HAP-1 (cell line): ENCODE measurements at places on chromosomes 2 and 18.

GRCh38 chr2:134601264-134601663 lies 117.5 kb downstream of the TMEM163 start:
- no peak for DNase-seq

DNA sequence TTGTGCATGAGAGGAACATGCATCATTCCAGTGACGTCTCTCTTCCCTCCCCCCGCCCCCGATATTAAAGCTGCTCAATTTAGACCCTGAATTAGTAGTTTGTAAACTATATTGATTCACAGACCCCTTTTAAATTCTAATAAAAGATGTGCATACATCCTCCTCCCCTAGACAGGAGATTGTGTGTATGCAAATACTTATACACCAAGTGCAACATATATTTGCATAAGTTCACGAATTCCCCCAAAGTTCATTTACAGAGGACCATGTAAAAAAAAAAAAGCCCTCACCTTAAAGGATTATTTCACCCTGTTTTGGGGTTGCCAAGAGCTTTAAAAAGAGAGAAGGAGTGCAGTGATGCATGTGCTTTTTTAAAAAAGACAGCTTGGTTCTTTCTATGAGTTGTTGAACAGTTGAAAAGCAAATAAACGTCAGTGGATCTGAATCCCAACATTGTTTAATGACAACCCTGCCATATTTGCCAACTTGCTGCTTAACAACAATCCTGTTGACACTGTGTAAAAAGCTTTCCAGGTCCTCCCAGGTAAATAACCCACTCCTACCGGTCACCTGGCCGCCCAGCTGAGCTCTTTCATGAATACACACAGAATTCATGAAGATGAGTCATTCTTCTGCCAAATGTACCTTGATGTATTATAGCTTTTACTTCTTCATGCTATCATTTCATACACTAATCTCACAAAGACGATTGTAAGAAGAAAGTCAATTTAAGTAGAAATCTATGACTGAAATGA lies 211.5 kb downstream of the IKZF2 start:
- no peak for DNase-seq

DNA sequence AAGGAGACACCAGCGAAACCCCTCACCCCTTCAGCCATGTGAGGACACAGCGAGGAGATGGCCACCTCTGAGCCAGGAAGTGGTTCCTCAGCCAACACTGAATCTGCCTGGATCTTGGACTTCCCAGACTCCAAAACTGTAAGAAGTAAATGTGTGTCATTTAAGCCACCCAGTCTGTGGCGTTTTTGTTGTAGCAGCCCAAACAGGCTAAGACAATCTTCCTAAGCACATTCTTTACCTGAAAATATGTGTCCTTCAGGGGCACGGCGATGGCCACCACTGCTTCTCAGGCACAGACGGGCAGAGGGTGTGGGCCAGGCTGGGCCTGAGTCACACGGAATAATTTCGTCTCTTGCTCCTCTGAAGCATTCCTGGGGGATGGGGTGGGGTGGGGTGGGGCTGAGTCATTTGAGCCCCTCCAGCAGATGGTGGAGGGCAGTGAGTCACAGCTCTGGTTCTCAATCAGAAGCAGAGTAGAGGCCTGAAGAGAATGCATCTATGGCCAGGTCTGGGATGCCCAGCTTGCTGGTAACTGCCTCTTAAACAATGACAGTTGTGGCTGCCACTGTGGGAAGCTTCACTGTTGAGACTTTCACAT lies 142.4 kb downstream of the CAPN13 start:
- DNase-seq, result no peak

- peak; percentile 88 for DNase-seq
Measured at GRCh38 chr2:186848873-186849578, at the start of gene ZSWIM2. Gene ZSWIM2 (minus strand): TSS chr2:186849170. CDS start chr2:186849130, 40 bp downstream.

GRCh38 chr2:159968279-159968900 lies 94.0 kb downstream of the PLA2R1 start:
- DNase-seq, result peak; percentile 89

DNA sequence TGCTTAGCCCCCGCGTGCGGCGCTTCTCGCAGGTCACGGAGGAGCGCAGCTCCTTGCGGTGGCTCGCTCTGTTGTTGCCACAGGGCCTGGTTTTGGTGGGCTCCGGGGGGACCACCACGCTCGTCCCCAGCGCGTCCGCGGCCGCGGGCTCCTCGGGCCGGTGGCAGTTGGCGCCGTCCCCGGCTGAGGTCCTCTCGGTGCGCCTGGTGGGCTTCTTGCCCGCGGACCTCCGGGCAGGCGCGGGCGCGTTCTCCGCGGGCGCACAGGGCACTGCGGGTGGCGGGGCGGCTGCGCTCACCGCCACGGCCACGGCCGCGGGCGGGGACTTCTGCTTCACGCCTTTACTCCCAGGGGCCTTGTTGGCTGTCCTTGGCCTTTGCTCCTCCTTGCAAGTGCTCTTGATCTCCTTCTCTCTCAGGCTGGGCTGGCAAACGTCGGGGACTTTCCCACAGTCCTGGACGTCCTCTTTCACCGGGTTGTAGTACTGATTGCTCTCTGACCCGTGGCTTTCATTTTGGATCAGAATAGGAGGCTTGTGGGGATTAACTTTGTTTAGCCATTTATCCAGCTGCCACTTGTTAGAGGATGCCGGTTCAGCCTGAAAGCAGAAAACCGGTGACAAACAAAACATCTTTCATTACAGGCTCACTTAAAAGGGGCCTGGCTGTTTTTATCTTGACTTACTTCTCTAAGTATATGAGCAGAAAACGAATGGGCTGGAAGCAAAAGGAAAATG lies 104.0 kb upstream of the REV1 start:
- DNase-seq, result no peak

DNA sequence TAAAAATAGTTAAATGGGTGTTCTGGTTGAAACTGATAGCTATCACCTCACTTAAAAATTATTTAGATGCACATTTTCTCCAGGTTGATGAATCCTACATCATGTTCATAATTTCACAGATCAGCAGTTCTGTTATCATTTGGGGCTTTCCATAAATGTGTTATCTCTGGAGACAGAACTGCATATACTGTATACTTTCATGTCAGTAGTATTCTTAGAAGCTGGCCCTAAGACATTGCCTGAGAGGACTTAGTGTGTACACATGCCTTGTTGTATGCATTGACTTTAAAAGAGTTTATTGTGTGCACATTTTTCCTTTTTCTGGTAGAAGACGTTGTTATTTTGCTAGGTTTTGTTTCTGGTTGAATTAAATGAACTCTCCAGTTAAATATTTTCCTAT lies 41.0 kb downstream of the PIK3C3 start:
- no peak for DNase-seq

DNA sequence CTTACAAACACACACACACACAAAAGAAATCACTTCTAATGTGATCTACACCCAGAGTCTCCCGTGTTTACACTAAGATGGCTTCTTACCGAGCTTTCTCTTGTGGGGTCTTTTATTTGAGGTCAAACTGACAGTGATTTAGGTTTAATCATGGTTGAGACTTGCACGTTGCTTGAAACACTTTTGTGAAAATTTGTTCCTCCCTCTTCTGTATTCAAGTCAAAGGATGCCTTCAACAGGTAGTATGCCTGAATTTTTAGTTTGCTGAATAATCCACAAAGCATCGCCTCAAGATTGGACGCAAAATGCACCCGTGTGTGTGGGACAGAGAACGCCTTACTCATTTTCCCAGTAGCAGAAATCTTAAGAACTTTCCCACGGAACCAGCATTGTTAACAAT lies 4.0 kb upstream of the ZNF516 start:
- DNase-seq, result no peak

DNA sequence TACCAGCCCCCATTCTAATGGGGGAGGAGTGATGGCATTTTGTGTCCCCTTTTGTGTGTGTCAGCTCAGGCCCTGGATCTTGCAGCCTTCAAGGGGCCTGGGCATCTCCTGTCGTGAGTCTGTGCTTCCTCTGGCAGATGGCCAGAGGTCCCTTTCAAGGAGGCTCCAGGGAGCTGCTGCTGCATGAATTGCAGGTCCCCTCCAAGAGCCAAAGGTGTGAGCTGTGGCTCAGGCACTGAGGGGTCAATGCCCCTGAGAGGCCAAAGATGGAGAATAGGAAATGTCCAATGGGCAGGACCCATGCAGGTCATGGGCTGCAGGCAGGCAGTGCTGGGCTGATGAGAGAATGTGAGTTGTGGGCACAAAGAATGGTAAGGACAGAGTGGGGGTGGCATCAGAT lies 10.4 kb downstream of the MAB21L4 start:
- DNase-seq, result no peak

DNA sequence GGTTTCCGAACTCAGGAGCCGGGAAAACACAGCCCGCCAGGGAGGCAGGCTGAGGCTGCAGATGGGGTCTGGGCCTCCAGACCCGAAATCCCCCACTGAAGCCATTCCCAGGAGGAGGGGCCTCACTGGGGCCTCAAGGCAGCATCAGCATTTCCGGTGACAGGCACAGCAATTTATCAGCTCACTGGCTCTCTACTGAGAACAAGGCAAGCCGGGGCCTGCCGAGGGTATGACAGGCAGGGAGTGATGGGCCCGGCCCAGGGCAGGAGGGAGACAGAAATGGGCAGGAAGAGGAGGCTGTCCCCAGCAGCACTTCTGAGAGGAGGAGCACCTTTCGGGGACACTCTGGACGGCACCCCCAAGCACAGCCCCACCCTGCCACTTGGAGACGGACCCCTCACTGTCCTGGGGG lies 12.5 kb downstream of the SDC1 start:
- DNase-seq, result no peak

- DNase-seq, result no peak
Measured at GRCh38 chr2:221103930-221104329, 468.2 kb downstream of the EPHA4 start.

DNA sequence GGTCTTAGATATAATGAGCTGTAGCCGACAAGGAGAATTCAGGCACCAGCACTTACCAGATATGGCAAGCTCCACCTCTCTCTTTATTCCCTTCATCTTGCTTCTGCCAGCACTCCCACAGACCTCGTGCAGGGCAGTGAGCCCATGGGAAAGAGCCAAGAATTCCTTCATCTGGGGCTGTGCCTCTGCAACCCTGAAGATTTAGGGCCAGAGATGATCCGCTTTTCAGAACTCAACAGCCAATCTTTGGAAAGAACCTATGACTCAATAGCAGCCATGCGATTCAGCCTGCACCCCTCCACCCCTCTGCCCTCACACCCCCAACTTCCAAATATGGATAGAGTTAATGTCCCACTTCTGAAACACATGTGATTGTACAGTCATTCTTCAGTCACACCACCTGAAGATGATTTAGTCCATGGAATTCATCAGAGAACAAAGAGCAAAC lies 533.7 kb upstream of the TNP1 start:
- DNase-seq, result no peak

DNA sequence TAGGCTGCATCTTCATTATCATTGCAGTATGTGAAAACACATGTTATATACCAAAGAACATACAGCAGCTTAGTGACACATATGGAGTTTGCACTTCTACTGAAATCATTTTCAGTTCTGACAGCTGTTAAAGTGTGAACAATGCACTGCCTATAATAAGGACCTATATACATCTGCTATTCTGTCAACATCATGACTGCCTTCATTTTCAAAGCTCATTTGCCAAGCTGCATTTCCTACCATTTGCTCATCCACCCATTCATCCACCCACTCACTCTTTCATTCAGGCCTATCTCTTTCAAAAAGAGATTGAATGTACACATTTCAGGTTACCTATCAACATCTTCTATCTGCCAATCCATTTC lies 81.7 kb upstream of the STK17B start:
- no peak for DNase-seq

GRCh38 chr2:16235747-16236146 lies 295.4 kb downstream of the MYCN start:
- no peak for DNase-seq

GRCh38 chr18:13565228-13565627 lies 161.1 kb downstream of the FAM210A start:
- no peak for DNase-seq
